ENCODE measurements at places on chromosomes 16 and 17.

DNA sequence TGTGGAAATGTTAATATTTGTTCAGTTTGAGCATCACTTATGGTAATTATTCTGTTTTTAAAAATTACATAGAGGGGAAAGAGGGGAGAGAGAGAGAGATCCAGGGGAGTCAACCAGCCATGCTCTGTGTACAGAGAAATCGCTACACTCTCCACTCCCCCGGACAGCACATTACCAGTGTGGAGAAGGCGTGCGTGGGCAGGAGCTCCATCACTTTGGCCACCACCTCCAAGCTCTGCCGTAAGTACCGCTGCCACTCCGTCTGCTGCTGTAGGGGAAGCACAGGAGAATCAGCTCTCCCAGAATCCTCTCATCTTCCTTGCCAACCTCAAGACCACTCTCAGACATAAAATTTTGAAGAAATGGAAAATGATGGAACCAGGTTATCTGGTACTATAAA, 70.2 kb upstream of the GSG1L start:
- no peak for DNase-seq

DNA sequence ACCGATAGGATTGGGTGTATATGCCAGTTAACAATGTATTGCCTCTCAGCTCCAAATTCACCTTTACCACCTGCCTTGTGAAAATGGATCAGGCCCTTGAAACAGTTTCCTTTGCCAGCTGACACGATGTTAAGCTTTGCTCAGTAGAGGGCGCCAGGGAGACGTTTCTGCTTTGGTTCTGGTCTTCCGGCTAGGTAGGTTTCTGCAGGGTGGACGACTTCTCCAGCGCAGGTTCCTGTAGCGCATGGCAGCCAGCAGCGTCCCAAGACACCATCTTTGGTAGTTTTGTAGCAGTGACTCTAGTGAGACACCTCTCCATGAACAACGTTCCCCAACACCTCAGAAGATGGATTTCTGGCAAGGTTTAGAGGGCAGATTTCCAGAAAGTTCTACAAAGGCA, 24.0 kb downstream of the SYCE1L start:
- DNase-seq, result no peak

GRCh38 chr17:8041979-8042378, 3.1 kb downstream of the ALOX15B start:
- DNase-seq, result no peak

DNA sequence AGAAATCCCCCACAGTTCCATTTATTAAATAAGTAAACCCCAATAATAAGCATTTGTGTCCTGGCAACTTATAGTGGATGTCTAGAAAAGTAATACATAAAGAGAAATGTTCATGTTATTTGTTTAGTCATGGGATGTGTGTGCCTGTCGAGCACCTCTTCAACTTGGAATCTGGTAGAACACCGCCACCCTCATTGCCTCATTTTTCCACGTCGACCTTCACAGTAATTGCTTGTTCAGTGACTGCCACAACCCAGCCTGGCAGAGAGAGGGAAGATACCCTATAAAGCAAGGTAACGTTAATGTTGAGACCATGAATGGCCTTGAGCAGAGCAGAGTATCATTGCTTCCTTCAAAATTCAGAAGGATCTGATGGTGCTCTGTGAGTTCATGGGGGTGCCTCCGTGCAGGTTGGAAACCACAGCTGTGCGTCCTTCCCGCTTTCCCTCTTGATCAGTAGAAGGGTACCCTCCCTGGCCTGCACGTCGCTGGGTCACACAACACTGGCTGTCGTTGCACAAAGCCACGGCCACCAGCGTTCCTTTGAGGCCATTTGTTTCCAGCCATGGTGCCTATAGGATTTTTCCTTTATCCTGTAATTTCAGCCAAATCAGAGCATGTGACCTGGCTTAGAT, 3.7 kb upstream of the DNASE1 start:
- no peak for DNase-seq

DNA sequence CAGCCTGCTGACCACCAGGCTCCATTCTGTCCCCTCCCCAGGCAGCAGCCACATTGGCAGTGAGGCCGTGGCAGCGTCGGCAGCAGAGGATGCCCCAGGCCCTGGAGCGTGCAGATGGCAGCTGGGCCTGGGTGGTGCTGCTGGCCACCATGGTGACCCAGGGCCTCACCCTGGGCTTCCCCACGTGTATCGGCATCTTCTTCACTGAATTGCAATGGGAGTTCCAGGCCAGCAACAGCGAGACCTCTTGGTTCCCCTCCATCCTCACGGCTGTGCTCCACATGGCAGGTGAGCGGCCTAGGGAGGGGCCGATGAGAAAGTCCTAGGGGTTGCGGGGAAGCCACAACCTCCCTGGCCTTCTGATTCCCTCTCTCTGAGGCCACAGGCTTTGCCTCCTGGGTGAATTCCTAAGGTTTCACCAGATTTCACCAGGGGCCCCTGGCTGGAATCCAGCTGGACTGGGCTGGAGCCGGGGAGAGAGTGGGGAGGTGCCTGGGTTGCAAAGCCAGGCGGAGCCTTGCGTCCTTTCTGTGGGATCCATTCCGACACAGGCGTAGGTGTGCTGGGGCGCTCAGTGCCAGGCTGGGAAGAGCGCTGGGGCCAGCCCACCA, 5.9 kb downstream of the SLC16A5 start:
- no peak for DNase-seq

All from dorsolateral prefrontal cortex (tissue), 122 donors.